ENCODE measurements at places on chromosomes 1 and 21. TPM values are rescaled to one million over a fixed set of nuclear protein-coding genes. Genes with fewer than 3 reads are reported as not detected.

SPAG17 gene
- total RNA-seq, result not detected

DNA sequence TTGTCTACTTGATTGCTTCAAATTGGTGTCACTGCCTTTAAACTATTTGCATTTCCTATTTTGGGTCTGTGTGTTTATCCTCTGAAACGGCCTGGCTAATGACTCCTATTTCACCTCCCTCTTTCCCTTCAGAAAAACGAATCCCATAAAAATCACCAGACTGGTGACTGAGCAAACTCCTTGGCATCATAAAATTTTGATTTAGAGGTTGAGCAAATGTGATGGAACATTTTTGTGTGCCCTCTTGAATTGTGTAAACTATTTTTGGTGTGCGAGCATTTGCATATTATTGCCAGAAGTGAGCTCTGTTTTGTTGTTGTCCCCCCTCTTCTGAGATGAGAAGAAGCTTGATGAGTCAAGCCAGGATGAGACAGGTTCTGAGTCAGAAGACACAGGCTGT, 316.1 kb downstream of the AJAP1 start:
- DNase-seq, result no peak
- no peaks in the 10 kb centered on the region for H3K27me3 ChIP-seq
- no peak overlapping the region for H3K4me3 ChIP-seq

- H3K36me3 ChIP-seq, result no peaks in the 10 kb centered on the region
- H3K27me3 ChIP-seq, result no peaks in the 10 kb centered on the region
Measured at GRCh38 chr1:218482683-218483082, 137.5 kb downstream of the TGFB2 start.

DNA sequence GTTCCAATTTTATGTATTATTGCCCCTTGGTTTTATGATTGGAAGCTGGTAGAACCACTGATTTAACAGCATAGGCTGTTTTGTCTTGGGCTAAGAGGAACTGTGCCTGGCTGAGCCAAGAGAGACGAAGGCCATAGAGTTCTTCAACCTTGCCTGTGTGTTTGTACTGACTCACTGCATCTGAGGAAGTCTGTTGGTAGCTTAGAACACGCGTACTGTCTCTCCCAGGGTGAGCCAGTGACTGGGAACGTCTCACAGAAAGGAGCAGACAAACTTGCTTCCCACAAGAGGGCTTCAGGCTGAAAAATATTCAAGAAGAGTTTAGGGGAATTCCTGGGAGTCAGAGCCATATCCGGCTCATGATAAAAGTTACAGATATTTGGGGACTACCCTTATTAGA, 14.9 kb downstream of the TMEM51 start:
- H3K4me1 ChIP-seq, result no peaks in the 10 kb centered on the region
- no peak overlapping the region for H3K27ac ChIP-seq
- H3K4me3 ChIP-seq, result no peak overlapping the region
- H3K36me3 ChIP-seq, result no peaks in the 10 kb centered on the region

- H3K36me3 ChIP-seq, result no peaks in the 10 kb centered on the region
- no peak for DNase-seq
- no peaks in the 10 kb centered on the region for H3K27me3 ChIP-seq
- no peak overlapping the region for H3K27ac ChIP-seq
- H3K4me3 ChIP-seq, result no peak overlapping the region
- H3K4me1 ChIP-seq, result no peaks in the 10 kb centered on the region
Measured at GRCh38 chr1:219235903-219236481, 62.3 kb downstream of the LYPLAL1 start.

DNA sequence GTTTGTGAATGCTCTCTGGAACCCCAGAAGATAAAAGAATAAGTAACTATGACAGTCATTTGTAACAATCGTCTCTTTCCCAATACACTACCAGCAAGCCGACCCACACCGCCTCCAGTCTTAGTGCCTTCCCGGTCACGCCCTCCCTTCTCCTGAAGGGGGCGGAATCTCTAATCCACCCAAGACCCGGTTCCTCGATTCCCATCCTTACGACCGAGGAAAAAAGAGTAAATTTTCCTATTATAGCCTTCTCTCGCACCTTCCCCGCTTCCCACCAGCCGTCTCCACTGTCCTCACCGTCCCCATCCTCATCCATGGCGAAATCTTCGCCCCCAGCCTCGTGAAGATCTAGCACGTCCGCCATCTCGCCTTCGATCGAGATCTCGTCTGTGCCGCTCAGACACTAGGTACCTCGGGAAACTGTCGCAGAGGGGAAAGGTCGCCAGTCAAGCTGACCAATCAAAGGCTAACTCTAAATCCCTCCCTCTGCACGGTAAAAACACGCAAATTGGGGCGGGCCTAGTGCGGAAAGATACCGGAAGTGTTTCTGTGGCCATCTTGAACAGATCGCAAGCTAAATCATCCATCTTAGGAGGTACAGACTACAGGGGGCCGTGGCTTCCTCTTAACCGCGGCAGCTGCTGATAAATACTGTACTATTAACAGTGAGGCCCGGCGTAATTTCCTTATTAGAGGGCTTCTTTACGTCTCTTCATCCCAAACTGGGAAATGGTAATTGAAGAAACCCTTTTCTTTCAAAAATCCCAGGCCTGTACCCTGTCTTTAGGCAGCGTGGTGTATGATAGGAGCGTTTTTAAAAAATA, at the start of gene RBM8A:
RBM8A (minus strand) TSS at position 422 of the 824 bp plus-strand sequence; CDS start at position 364, 58 bp downstream.
- H3K36me3 ChIP-seq, result peaks cover 13% of the 10 kb centered on the region
- H3K4me1 ChIP-seq, result peaks cover 22% of the 10 kb centered on the region
- no peak within 1 kb of the TSS for H3K27ac ChIP-seq
- DNase-seq, result peak; percentile 99

CFAP141 gene
- not detected for total RNA-seq

DNA sequence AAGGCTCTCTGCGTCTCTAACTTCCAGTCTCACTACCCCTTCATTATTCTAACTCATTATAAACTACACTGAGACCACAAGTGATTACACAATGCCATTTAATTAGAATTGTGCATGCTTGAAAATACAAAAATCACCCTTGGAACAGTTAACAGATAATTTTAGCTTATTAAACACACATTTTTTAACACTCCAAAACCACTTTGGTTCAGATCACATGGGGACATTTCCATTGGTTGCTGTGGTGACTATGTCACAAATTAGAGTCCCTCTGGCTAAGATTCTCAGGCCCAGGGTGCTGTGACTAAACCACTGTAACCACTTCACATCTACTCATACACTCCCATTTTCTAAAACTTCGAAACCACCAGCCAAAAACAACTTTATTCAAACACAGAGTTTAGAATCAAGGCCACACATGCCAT, 43.0 kb downstream of the JAK1 start:
- H3K4me3 ChIP-seq, result no peak overlapping the region
- no peaks in the 10 kb centered on the region for H3K27me3 ChIP-seq
- peak overlapping the region; percentile 3 for H3K27ac ChIP-seq
- peaks cover 17% of the 10 kb centered on the region for H3K36me3 ChIP-seq
- H3K4me1 ChIP-seq, result peaks cover 58% of the 10 kb centered on the region
- peak; percentile 49 for DNase-seq

GRCh38 chr1:24481101-24481500, 21.5 kb upstream of the RCAN3 start:
- DNase-seq, result peak; percentile 70
- peak overlapping the region; percentile 66 for H3K4me3 ChIP-seq
- H3K4me1 ChIP-seq, result peaks cover 43% of the 10 kb centered on the region
- H3K36me3 ChIP-seq, result peaks cover 1% of the 10 kb centered on the region
- peak overlapping the region; percentile 96 for H3K27ac ChIP-seq

DNA sequence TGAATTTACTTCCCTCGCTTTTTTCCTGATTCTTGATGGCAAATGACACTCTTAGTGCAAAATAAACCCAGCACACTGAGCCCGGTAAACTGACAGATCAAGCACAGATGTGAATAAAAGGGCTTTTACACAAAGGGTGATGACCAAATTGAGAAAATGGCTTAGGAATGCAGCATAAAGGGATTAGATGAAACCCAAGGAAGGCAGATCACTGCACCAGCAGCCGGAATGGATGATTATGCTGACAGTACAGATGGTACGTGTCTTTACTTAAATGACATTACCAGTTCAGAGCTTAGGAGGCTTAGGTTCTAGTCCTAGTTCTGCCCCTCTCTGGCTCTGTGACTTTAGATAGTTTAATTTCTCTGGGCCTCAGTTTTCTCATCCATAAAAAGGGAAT, 12.0 kb downstream of the PKP1 start:
- H3K4me3 ChIP-seq, result no peak overlapping the region
- H3K27me3 ChIP-seq, result peaks cover 34% of the 10 kb centered on the region
- H3K4me1 ChIP-seq, result no peaks in the 10 kb centered on the region
- H3K27ac ChIP-seq, result no peak overlapping the region

- H3K27ac ChIP-seq, result no peak overlapping the region
- H3K4me1 ChIP-seq, result no peaks in the 10 kb centered on the region
- H3K36me3 ChIP-seq, result no peaks in the 10 kb centered on the region
Measured at GRCh38 chr1:39981945-39982344, 27.0 kb downstream of the MFSD2A start.

DNA sequence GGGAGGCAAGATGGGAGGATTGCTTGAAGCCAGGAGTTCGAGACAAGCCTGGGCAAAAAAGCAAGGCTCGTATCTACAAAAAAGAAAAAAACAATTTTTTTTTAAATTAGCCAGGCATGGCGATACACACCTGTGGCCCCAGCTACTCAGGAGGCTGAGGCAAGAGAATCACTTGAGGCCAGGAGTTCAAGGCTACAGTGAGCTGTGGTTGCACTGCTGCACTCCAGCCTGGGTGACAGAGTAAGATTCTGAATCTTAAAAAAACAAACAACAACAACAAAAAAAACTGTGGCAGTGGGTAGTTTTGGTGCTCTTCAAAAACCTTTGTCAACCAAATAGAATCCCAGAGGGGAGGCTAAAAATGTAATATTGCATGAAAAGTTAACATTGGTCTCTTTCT, 734 bp downstream of the PTPN22 start:
- H3K27ac ChIP-seq, result peak overlapping the region; percentile 99
- H3K36me3 ChIP-seq, result peaks cover 39% of the 10 kb centered on the region
- DNase-seq, result peak; percentile 54
- H3K27me3 ChIP-seq, result no peaks in the 10 kb centered on the region

DNA sequence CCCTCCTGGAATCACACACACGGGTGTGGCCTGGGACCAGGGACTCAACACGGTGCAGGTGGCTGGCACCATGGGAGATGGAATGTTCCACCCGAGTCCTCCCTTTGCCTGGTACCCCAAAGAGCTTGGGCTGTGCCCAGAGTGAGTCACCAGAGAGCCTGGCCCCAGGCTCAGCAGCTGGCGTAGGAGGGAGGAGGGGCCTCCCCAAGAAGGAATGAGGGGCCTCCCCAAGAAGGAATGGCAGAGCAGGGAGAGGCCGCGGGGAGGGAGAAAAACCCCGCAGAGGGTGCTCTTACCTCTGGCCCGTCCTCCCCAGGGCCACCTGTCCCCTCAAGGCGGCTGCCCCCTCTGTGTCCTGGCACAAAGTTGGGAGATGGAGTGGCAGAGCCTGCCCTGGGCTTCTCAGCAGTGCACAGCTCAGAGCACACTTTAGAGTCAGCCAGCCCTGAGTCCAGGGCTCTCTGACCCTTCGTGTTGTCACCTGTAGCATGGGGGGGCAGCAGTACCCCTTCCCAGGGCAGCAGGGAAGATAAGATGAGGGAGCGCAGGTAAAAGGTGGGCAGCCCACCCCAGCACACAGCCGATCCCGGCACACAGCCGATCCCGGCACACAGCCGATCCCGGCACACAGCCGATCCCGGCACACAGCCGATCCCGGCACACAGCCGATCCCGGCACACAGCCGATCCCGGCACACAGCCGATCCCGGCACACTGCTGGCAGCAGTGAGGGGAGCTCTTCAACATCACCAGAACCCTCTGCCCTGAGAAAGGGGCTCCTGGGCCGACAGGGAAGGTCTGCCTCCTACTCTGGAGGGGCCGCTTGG, 20.2 kb upstream of the KCNAB2 start:
- H3K4me1 ChIP-seq, result peaks cover 43% of the 10 kb centered on the region
- H3K36me3 ChIP-seq, result peaks cover 43% of the 10 kb centered on the region
- peak overlapping the region; percentile 98 for H3K27ac ChIP-seq
- no peaks in the 10 kb centered on the region for H3K27me3 ChIP-seq

Data from activated CD8-positive, alpha-beta memory T cell treated with anti-CD3 and anti-CD28 coated beads, Interleukin-2, amount 10 ng/mL, durations not matched to agents 7 days and 5 days (primary cell).